ENCODE measurements at places on chromosomes 4 and X. TPM values are rescaled to one million over a fixed set of nuclear protein-coding genes. Genes with fewer than 3 reads are reported as not detected.

DNA sequence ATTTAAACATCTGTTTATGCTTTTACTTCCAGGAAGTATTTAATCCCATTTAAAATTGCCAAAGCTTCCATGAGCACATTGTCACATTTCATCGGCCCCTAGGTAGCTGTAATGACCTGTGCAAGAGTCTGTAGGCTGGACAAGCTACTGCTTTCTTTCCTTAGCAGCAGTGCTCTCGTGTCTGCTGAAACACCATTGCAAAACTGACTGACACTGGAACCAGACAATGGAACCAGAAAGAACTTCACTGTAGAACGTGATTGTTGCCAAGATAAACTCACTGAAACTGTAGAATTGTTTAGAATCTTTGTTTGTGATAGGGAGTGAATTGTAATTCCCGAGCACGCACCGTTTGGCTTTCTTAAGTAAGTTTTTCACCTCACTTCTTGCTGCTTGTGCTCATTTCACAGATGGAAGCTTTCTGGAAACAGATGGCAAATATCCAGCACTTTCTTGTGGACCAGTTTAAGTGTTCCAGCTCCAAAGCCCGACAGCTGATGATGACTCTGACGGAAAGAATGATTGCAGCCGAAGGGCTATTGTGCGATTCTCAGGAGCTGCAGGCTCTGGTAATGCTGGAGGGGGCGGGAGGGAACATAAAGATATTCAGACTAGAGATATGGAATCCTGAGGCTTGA, 36.9 kb downstream of the EVC start:
- DNase-seq: no peak

DNA sequence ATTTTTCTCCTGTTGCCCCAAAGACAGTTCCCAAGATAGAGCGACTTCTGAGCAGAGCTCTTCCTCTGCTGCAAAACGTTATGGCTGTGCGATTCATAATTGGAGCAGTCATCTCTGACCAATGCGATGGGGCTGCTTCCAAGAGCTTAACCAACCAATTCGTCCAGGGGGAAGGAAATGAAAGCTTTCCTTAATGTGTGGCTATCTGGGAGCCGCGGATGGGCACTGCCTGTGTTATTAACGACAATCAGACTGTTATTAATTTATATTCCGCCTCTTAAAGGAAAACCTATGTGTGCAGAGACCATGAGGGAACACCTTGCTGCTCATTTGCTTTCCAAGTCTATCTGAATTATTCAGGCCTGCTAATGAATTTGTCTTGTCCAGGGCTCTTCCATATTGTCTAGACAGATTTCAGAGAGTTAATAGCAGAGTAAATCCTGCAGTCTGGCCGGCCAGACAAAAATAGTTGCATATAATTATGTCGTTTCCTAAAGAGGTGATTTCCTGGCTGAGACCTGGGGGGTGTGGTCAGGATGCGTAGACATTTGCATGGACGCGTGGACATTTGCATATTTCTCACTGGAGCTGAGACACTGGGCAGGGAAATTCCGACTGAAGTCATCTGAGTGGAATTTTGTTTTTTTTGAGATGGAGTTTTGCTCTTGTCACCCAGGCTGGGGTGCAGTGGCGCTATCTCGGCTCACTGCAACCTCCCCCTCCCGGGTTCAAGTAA, 135.4 kb downstream of the HMX1 start:
- DNase-seq: no peak

GRCh38 chr4:120977435-120977997, 55.0 kb upstream of the PRDM5 start:
- DNase-seq: peak; percentile 20

- DNase-seq: no peak
Measured at GRCh38 chr4:58636381-58636780, 1526.2 kb upstream of the IGFBP7 start.

DNA sequence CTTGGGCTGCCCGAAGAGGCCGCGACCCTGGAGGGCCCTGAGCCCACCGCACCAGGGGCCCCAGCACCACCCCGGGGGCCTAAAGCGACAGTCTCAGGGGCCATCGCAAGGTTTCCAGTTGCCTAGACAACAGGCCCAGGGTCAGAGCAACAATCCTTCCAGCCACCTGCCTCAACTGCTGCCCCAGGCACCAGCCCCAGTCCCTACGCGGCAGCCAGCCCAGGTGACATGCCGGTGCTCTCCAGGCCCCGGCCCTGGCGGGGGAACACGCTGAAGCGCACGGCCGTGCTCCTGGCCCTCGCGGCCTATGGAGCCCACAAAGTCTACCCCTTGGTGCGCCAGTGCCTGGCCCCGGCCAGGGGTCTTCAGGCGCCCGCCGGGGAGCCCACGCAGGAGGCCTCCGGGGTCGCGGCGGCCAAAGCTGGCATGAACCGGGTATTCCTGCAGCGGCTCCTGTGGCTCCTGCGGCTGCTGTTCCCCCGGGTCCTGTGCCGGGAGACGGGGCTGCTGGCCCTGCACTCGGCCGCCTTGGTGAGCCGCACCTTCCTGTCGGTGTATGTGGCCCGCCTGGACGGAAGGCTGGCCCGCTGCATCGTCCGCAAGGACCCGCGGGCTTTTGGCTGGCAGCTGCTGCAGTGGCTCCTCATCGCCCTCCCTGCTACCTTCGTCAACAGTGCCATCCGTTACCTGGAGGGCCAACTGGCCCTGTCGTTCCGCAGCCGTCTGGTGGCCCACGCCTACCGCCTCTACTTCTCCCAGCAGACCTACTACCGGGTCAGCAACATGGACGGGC, 579 bp downstream of the ABCD1 start:
- DNase-seq: no peak

DNA sequence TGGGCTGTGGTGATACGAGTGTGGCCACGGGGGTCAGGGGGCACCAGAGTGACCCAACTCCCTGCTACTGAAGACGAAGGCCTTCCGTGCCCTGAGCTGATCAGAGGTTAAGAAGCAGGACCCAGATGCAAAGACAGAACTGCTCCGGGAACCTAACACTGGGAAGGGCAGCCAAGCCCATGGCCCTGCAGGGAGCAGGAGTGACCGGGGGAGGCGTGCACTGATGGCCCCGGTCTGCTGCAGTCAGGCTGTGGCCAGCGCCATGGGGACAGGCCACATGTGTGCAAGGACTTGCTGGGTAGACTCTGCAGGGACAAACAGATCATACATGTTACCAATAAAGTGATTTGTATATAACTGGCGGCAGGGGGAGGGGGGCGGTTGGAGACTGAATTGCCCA, 74.6 kb downstream of the ACOX3 start:
- no peak for DNase-seq

GRCh38 chr4:89152972-89153371, 41.6 kb downstream of the TIGD2 start:
- DNase-seq: no peak

DNA sequence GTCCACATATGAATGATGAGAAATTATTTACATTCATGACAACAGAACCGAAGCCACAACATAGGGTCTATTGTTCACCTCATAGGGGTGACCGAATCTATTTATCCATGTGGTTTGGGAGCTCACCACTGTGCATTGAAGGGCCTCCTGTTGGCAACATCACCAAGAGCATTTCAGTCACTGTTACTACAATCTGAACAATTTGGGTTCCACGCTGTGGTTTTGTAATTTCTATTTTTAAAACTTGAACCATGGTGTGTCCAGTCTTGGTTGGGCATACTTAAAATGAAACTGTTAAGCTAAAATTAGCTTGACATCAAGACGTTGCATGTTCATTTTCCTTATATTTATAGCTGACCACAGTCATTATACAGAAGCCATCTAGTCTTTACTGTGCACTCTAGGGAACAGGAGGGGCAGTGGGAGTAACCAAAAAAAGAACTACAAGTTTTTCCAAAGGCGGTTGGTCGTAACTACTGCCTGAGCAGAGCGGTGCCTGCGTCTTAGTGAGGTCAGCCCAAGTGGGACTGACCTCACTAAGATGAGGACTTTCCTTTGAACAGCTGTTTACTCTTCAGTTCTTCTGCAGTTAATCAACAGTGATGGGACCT, 192.1 kb downstream of the SPRY1 start:
- DNase-seq: no peak

DNA sequence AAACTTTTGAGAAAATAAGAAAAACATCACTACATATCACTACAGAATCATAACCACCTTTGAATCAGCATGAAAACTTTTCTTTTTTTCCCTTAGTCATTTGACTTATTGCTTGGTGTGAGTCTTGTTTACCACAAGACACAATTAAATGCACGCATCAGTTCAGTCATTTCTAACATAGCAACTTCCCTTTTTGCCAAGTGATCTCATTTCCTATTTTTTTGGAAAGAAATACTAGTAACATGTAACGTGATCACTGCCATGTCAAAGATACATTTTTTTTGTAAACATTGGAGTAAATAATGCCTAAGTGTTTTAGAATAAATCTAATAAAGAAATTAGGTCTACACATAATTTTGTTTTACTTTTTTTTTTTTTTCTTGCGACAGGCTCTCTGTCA, 5.1 kb upstream of the CXCL8 start:
- DNase-seq: no peak

DNA sequence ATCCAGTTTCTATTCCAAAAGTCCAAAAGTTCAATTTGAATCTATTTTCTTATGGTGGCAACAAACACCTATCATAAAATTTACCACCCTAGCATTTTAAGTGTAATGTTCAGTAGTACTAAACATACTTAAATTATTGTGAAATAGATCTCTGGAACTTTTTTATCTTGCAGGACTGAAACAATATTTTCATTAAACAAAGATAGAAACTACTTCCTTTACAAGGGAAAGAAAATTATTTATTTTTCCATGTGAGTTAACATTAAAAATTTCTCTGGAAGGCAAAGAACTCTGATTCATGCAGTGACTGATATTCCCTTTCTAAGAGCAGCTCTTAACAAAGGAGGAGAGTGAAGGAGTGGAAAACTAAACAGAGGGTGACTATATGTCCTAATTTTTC, 40.2 kb downstream of the ADH7 start:
- DNase-seq: no peak

ZCCHC18 gene
- total RNA-seq: not detected

- DNase-seq: no peak
Measured at GRCh38 chrX:20514358-20514757, 247.6 kb upstream of the RPS6KA3 start.

- peak; percentile 9 for DNase-seq
Measured at GRCh38 chrX:115400960-115401359, 111.4 kb downstream of the LUZP4 start.

All from adrenal gland (tissue), 19 donors.